Stimulated activated CD4-positive, alpha-beta T cell treated with anti-CD3 and anti-CD28 coated beads, Interleukin-15, amount 100 ng/mL, for 1 hour (primary cell): ENCODE measurements at places on chromosomes 12 and 14.
A peak's percentile ranks its signal among the peaks of the same experiment; 100 is the strongest.

DNA sequence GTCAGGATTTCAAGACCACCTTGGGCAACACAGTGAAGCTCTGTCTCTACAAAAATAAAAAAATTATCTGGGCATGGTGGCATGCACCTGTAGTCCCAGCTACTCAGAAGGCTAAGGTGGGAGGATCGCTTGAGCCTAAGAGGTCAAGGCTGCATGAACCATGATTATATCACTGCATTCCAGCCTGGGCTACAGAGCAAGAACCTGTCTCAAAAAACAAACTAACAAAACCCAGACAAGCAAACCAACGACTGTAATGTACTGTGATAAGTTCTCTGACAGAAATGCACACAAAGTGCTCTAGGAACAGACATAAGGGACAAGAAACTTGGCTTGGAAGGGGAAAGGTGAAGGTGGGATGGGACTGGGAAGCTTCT is 22.4 kb downstream of the ENTPD5 start:
- no peak for DNase-seq

GRCh38 chr12:94080341-94081009 is 67.9 kb upstream of the PLXNC1 start:
- no peak for DNase-seq

GRCh38 chr14:101731187-101732080 is 30.1 kb upstream of the PPP2R5C start:
- DNase-seq, result peak; percentile 65

DNA sequence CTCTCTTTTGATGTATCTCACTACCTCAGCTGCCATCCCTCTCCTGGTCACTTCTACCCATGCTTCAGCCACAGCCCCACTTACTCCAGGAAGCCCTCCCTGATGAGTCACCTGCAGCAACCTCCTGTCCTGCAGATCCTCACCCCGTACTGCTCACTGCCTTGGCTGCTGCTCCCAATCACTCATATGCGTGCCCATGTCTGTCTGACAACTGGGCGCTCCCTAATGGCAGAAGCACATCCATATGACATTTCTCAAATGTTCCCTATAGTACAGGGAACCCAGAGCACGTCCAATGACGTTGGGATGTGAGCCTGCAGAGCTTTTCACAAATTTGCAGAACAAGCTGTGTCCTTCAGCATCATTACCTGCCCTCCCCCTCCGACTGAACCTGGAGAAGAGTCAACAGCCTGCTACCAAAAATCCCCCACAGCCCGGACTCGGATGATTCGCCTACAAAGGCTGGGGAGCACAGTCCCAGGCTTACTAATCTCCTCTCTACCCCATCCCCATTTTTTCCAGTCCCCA is 90.0 kb downstream of the SINHCAF start:
- no peak for DNase-seq

- DNase-seq, result no peak
Observed at GRCh38 chr12:118420673-118421072, 44.3 kb downstream of the SUDS3 start.

DNA sequence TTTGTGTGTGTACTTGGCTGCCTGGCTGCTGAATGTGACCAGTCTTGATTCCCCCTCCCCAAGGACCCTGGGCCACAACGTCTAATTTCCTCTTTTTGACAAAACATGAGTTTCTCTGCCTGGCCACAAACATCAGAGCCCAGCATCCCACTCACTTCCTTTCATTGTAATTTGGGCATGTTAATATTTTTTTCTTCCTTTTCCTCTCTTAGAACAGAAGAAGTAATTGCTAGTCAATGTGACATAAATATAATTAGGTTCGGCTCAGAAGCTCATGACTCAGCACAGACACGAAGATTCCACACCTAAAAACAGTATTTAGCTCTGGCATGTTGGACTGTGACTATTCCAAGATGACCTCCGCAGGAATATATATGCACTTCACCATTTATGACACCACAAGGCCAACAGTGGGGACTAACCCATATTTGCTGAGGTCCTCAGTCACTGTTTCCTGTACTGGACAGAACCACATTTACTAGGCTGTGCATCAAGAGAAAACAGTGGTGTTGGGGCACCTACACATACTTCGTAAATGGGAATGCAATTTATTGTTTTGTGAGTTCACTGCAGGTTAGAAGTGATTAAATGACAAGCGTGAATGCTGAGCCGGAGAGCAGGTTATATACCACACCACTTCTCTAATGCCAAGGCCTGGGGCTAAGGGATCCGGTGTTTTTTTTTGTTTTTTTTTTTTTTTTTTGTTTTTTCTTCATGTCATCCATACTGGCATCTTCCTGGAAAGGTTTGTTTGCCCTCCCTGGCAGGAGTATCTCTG is 4.2 kb downstream of the GSG1 start:
- DNase-seq, result no peak

DNA sequence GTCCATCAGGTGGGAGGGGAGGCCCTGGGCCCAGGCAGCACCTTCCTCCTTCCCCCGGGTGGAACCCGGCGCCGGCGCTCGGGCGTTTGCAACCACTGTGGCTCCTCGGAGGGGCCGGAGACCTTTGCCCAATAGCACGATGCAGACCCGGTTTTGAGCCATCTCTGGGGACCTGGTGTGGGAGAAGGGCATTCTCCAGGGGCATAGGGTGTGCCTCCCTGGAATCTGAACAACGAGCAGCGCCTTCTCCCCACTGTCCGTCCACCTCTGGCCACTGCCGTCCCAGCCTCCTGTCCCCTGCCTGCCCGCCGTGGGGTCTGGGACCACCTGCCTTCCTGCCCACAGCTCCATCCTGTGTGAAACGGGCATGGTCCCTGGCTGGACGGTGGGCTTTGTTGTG is 12.5 kb downstream of the ZFYVE21 start:
- DNase-seq, result no peak

DNA sequence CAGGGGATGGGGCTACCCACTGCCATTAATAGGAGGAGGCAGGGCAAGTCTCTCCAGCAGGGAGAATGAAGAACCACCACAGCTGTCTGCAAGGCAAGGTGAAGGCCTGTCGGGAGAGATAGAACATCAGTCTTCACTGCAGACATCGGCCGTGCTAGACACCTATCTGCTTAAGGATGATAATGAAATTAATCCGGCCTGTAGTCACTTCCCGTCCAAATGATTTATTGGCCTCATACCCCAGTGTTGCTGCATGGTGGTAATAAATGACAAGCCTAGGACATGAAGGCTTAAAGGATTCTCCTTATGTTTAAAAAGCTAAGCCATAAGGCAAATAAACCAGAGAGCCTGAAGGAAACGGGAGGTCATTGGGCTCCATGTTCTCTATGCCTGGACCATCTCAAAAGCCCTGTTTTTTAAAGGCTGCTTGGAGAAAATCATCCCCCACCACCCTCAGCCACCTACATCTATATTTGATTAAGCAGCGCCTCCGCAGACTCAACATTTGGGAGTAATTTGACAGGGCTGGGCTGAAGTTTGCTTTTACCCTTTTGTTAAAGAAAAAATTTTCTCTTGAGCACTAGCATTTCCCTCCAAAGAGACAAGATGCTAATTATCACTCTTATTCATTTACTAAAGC is 137.7 kb downstream of the PLXNC1 start:
- DNase-seq, result no peak

DNA sequence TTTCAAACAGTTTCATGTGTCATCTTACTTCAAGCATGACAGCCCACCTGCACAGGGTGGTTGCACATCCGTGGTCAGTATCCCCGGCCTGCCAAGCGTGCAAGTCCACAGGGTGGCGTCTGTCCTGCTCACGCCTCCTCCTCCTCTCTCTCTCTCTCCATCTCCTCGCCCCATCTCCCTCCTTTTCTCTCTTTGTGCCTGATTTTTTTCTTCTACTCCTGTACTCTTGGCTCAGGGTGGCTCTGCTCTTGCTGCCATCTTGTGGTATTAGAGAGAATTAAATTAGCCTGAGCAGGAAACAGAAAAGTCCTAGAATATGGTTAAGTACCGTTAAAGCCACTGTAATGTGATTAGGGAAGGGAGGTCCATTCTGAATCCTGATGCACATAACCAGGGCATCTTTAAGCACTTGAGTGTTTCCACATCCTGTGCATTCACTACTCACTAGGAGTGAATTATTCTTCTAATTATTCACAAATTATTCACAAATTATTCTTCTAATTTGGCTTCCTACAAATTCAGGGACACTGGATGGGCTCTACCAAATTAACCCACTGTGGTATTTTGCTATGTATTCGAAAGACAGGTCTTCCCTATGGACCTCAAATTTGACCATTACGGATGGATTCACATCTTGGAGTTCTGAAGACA is 25.5 kb upstream of the DTX1 start:
- no peak for DNase-seq

DNA sequence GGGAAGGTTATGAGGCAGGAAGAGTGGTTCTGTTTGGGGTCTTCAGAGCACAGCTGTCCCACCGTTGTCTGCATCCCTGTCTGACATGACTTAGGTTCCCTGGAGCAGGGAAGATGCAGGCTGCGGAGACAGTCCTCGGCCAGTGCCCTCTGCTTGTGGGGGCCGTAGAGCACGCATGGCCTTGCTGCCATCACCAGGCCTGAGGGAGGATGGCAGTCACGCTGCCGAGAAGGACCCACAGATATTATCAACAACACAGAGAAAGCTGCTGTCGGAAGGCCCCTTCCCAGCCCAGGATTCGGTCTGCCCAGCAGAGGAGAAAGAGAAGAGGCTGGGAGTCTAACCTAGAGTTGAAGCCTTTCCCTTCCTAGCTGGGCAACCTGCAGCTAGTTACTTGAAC is 35.0 kb downstream of the ERH start:
- no peak for DNase-seq

DNA sequence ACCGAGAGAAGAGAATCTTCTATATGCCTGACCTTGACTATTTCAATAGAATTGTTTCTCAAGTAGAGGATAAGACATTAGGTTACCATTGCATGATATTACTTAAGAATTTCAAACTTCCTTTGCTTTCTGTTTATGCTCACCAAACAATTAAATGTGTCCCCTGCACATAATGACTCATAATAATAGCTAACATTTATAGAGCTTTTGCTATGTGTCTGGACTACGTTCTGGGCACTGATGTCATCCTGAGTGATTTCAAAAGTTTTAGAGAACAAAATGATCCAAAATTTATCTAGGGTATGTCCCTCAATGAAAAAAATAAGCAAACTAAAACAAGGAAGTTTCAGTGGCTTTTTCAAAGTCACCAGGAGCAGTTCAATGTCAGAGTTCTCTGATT is 38.8 kb downstream of the SLC15A5 start:
- no peak for DNase-seq

- no peak for DNase-seq
Observed at GRCh38 chr14:56145965-56146364, 27.8 kb downstream of the PELI2 start.

- no peak for DNase-seq
Observed at GRCh38 chr12:6450869-6451347, 934 bp upstream of the TAPBPL start.
